ENCODE measurements at places on chromosomes 4 and X.
A peak's percentile ranks its signal among the peaks of the same experiment; 100 is the strongest.

GRCh38 chrX:56113785-56114436, 118.2 kb upstream of the KLF8 start:
- DNase-seq: no peak

GRCh38 chrX:15143050-15143824, 126.6 kb downstream of the ASB9 start:
- peak; percentile 11 for DNase-seq

DNA sequence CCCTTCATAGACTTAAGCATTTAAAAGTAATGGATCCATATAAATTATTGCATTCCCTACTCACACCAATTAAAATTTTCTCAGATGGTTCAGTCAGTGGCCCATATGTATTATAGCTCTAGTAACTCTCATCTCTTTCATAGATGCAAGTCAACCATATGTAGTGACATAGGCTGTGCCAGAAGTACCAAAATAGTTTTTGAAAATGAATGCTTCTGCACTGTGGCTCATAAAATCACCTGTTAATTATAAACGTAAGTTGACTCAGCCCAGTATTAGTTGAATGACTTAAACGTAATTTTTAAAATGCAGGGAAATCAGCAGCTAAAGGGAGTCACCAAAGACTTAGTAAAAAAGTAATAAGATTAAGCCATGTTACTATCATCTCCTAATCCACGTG, 143.8 kb downstream of the PPARGC1A start:
- DNase-seq: no peak

DNA sequence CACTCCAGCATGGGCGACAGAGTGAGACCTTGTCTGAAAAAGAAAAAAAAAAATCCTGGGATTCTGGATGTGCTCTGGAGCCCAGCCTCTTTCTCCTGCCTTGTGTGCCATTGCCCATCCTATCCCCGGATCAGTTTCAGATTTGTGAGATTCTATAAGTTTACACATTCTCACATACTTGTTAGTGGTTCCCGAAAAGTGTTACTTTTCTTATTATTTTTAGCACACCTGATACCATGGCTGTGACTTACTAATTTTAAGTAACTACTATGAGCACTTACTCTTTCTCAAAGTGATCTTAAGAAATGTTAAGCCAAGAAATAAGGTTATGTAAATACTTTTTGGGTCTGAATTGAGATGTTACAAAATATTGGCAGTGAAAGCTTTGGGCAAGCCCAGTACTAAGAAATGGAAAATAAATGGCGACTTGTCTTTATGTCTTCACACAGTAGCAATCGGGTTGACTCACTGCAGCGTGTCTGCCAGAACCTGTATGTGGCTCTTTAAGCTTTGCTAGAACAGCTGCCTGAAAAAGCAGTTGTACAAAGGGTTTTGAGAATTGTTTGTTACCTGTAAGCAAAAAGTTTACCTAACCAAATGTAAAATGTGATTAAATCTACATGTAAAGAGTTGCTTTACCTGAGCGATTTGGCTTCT, 118.7 kb downstream of the KLHL8 start:
- DNase-seq: no peak

DNA sequence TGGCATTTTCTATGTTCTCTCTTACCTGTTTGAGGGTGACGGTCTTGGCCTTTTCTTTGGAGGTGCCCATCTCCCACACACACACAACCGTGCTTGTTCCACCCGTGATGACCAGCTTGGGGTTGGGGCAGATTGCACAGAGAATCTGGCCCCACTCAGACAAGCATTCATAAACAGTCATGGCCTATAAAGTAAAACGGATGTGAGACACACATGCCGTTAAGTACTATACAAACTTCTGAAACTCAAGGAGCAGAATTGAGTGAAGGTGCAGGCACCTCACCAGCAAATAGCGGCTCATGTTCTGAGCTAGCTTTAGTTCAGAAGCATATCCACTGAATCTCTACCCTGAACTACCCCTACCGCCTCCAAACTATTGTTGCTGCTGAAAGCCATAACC, 107.6 kb downstream of the CDS1 start:
- no peak for DNase-seq

GRCh38 chrX:150536455-150537116, 31.8 kb upstream of the MTM1 start:
- no peak for DNase-seq

DNA sequence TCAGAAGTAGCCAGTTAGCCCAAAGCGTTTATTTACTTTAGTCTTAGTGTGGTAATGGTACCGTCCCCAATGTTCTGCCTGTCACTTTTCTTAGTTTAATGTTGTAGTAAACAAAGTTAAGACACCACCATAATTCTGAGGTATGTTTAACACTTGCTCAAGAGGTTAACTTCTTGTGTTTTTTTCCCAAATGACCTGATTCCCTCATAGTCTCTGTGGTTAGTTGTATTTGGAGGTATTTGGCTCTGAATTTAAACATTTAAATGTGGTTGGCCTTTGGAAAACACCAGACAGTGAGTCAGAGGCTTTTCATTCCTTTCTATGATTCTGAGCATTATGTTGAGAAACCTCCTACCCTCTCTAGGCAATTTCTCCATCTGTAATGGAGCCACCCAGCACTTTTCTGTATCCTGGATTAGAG, 47.9 kb downstream of the CXCL1 start:
- peak; percentile 87 for DNase-seq

DNA sequence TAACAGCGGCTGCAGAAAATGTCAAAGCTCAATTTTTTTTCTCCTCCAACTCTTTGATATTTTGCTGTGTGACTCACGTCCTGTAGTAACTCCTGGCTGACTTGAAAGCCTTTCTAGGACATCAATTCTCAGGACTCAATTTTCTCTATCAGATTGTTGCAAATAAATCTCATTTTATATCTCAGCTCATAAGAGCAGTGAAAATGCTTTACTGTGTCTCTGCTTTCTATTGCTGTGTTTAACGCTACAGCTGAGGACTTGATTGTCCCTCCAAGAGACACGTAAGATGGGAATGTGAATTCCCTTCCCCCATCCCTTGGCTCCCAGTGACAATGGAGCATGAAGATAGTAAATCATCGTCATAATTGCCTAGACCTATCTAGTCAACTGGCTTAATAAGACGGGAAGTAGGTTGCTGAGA, 20.5 kb upstream of the CBR4 start:
- peak; percentile 52 for DNase-seq

DNA sequence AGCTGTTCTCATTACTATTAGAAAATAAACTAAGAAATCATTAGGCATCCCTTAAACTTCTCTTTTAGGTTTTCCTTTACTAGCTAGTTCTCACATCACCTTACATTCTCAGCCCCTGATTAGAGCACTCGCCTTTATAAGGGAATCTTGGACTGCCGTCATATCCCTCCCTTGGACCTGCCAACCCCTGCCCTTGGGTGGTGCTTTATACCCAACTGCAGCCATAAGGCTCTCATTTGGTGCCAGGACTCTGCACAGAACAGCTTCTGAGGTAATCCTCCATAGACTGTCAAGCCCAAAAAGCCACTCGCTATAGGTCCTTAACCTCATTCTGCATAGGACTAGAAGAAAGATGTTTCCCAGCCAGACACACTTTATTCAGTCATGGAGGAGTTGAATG, 67.5 kb downstream of the NHSL2 start:
- no peak for DNase-seq

- no peak for DNase-seq
Measured at GRCh38 chr4:19707876-19708275, 543.8 kb upstream of the SLIT2 start.

- peak; percentile 56 for DNase-seq
Measured at GRCh38 chrX:30302956-30303355, 6.2 kb downstream of the NR0B1 start.

Measured in foreskin fibroblast (primary cell).